ENCODE measurements at places on chromosomes 16 and 17.

- no peak overlapping the region for H3K4me3 ChIP-seq
- DNase-seq = peak; percentile 22
- H3K4me1 ChIP-seq = no peaks in the 10 kb centered on the region
- H3K36me3 ChIP-seq = no peaks in the 10 kb centered on the region
- no peaks in the 10 kb centered on the region for H3K27me3 ChIP-seq
- H3K27ac ChIP-seq = no peak overlapping the region
Measured at GRCh38 chr17:56499799-56500388, 93.6 kb upstream of the NOG start.

DNA sequence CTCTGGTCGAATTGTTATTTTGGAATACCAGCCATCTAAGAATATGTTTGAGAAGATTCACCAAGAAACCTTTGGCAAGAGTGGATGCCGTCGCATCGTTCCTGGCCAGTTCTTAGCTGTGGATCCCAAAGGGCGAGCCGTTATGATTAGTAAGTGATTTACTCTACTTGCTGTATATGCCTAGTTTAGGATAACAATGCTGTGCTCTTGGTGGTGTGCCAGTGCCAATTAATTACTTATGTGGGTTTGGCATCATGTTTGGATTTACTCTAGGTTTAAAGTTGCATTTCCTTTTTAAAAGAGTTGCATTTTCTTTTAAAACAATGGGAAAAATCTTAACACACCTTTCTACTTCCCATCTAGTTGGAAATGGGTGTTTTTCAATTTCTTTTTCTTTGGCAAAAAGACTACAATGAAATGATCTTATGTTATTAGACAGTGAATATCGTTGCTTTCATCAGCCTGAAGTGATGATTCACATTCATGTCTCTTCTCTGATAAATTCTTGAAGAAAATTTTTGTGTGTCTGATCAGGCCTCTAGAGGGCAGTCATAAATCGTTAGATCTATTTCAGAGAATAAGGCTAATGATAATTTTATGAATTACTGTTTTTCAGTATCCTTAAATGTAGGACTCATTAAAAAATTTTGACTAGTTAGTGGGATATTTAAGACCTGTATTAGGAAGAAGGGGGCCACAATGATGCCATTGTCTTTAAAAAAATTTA lies 5.6 kb downstream of the SF3B3 start:
- H3K4me3 ChIP-seq = peak overlapping the region; percentile 61
- H3K4me1 ChIP-seq = peaks cover 50% of the 10 kb centered on the region
- H3K27ac ChIP-seq = peak overlapping the region; percentile 68
- H3K27me3 ChIP-seq = no peaks in the 10 kb centered on the region
- DNase-seq = no peak

DNA sequence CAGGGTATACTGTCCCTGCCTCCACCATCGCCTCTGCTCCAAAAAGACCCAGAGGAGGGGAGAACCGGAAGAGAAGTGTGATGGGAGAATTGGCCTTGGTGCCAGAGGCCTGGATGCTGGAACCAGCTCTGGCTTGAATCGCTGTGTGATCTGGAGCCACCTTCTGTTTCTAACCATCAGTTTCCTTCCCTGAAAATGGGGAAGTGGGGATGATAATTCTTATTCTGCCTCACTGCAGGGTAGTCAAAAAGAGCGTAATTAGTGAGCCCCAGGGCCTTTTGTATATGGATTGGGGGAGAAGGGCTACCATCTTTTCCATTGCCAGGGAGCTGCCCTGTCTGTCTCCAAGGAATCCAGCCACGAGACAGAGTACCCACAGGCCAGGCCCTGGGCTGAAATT lies 52.2 kb downstream of the CCT6B start:
- H3K27ac ChIP-seq = no peak overlapping the region
- H3K36me3 ChIP-seq = no peaks in the 10 kb centered on the region
- H3K27me3 ChIP-seq = peaks cover 3% of the 10 kb centered on the region
- no peaks in the 10 kb centered on the region for H3K4me1 ChIP-seq

DNA sequence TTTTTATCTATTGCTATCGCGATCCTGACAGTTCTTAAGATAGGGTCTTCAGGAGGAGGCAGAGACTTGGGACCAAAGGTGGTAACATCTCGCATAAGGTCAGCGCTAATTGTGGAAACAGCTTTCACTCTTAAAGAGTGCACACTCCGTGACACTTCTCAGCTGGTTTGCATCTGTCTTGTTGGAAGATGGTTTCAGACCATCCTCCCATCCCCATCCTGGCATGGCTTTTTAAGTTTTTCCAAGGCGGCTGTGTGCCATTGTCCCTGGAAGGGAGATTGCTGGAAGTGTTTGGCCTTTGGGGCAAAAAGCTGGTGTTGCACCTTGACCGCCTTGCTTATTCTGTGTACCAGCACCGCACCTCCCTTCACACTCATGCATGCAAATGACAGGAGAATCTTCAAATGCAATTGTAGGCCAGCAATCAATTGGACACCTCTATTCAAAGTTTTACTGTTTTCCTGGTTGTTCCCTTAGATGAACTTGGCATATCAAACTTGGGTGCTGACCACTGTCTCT lies 1.5 kb downstream of the SOCS7 start:
- peak overlapping the region; percentile 79 for H3K4me3 ChIP-seq
- no peaks in the 10 kb centered on the region for H3K36me3 ChIP-seq
- DNase-seq = no peak
- H3K27me3 ChIP-seq = no peaks in the 10 kb centered on the region

DNA sequence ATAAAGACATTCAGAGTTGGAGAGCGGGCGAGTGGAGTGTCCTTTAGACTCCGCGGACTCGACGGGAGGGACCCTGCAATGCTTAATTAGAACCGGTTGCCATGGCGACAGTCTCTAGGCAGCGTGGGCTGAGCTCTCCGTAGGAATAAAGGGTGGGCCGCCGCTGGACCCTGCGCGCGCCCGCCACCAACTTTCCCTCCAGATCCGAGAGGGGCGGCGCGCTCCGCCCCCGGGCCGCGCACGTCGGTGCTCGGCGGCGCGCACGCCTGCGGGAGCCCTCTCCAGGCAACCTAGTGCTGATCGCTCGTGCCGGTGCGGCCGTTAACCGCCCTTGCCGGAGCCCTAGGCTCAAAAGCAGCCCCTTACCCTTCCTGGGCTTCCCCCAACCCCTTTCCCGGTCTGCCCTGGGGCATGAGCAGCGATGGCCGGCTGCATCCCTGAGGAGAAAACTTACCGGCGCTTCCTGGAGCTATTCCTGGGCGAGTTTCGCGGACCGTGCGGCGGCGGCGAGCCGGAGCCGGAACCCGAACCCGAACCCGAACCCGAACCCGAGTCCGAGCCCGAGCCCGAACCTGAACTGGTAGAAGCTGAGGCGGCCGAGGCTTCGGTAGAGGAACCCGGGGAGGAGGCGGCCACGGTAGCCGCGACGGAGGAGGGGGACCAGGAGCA lies at the start of gene PPM1E:
Gene PPM1E (plus strand): TSS at position 278 of the 669 bp plus-strand sequence.
- peak within 1 kb of the TSS; percentile 10 for H3K27ac ChIP-seq
- peaks cover 53% of the 10 kb centered on the region for H3K27me3 ChIP-seq
- H3K36me3 ChIP-seq = no peaks in the 10 kb centered on the region
- peak; percentile 59 for DNase-seq
- H3K4me1 ChIP-seq = peaks cover 11% of the 10 kb centered on the region

DNA sequence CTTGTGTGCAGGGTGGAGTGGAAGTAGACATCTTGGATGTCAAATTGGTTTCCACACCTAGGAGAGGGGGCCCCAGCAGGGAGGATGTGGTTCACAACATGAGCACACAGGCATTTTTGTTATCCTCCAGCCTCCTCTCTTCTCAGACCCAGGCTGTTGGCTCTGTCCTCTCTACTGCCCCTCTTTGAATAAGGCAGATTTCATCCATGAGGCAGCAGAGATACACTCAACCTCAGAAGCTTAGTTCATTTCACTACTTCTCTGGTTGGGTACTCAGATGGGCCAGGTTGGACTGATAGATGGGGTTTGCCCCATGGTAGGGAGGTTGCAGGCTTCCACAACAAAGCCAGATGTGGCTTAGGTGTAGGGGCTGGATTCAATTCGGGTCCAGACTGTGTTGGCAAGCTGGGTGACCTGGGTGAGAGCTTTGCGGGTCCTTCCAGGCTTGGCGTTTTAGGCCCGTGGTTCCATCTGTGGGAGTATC lies 22.2 kb upstream of the NFATC3 start:
- H3K27me3 ChIP-seq = no peaks in the 10 kb centered on the region
- no peak for DNase-seq
- H3K36me3 ChIP-seq = peaks cover 47% of the 10 kb centered on the region
- no peak overlapping the region for H3K4me3 ChIP-seq
- H3K4me1 ChIP-seq = peaks cover 65% of the 10 kb centered on the region
- peak overlapping the region; percentile 80 for H3K27ac ChIP-seq

GRCh38 chr16:4315186-4316107 lies at the start of gene GLIS2:
Gene GLIS2, plus strand, starts transcription at chr16:4316067. Its CDS starts 16,214 bp downstream, at chr16:4332281.
- peak within 1 kb of the TSS; percentile 76 for H3K4me3 ChIP-seq
- H3K27ac ChIP-seq = peak within 1 kb of the TSS; percentile 42
- H3K36me3 ChIP-seq = no peaks in the 10 kb centered on the region
- peaks cover 17% of the 10 kb centered on the region for H3K27me3 ChIP-seq
- peaks cover 13% of the 10 kb centered on the region for H3K4me1 ChIP-seq

DNA sequence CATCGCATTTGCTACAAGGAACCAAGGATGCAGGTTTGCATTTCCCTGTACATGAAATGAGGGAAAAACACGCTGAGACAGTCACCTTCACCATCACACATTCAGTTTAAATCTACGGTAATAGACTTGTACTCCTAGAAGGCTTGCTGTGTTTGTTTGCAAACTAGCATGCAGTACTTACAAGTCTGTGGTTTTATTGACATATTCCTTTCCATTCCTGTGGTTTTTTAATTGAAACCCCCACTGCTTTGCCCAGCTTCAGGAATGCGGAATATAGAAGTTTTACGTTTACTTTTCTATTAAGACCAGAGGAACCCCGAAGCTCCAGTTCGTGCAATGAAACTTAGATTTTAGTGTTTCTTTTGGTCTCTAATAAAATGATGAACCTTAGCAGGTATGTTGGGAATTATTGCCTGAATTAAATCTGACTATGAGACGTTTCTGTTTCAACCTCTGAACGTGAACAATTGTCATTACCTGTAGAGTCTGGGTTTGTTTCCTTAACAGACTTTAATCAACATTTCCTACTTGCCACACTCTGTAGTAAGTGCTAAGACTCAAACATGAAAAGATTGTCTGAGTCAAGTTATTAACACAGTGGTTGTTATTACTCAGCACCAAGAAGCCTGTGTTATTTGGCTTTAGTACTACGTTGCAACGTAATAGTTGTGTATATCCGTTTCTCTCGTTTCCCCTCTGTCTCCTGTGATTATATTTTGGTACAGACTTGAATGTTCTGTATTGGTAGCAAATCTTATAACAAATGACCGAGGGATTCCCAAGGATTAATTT lies 793.3 kb upstream of the GOT2 start:
- no peaks in the 10 kb centered on the region for H3K27me3 ChIP-seq
- H3K27ac ChIP-seq = no peak overlapping the region
- no peaks in the 10 kb centered on the region for H3K36me3 ChIP-seq
- no peak for DNase-seq

GRCh38 chr16:4265676-4266075 lies 7.1 kb downstream of the TFAP4 start:
- no peaks in the 10 kb centered on the region for H3K27me3 ChIP-seq
- H3K4me3 ChIP-seq = no peak overlapping the region
- H3K27ac ChIP-seq = peak overlapping the region; percentile 27
- no peak for DNase-seq

DNA sequence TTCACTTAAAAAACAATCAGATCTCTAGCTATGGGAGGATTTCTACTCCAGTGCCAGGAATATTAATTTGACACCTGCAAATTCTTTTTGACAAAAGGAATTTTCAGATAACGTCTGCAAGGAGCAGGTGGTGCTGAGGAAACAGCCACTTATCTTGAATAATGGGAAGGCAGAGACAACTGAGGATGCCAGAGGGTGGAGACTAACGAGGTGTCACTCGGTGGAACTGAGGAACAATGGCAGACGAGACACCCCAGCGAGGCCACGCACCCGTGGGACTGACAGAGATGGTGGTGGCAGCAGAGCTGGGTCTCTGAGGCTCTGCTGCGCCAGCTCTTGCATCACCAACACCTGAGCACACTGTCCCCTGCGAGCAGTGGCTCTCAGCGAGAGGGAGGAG lies 42.2 kb downstream of the VAC14 start:
- H3K36me3 ChIP-seq = peaks cover 11% of the 10 kb centered on the region
- H3K4me3 ChIP-seq = no peak overlapping the region
- H3K27ac ChIP-seq = no peak overlapping the region
- no peak for DNase-seq
- H3K27me3 ChIP-seq = no peaks in the 10 kb centered on the region
- H3K4me1 ChIP-seq = peaks cover 4% of the 10 kb centered on the region
